ENCODE measurements at places on chromosomes 4 and X.

DNA sequence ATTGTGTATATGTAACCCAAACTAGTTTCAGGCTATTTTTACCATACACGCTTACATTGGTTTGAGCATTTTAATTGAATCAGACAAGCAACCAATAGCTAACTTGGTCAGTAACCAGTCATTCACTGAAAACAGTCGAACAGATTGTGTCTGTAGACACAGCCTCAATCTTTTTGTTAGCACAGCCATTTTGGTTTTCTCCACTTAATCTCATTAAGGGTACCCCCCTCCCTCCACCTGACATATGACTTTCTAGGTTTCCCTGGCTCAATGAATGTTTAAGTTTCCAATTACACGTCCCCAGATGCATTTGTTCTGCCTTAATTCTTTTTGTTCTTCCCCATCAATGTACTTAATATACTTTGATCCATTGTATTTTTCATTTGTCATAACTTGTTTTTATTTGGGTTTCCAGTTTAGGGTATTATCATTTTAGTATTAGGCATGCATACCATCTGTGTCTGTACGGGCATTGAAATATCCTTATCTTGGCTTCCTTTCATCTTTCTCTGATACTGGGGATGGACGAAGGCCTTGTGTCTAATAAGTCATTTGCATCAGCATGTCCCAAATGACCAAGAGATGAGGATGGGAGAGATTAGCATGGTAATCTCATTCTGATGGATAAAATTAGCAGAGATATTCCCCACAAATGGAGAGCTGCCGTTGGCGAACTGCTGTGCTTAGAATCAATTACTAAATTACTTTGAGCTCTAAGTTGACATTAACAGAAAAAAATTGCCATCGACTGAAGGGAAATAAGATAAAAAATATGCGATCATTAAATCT is 35.9 kb upstream of the PHOX2B start:
- DNase-seq = no peak

GRCh38 chr4:98784947-98785706 is 126.7 kb upstream of the TSPAN5 start:
- DNase-seq = no peak

DNA sequence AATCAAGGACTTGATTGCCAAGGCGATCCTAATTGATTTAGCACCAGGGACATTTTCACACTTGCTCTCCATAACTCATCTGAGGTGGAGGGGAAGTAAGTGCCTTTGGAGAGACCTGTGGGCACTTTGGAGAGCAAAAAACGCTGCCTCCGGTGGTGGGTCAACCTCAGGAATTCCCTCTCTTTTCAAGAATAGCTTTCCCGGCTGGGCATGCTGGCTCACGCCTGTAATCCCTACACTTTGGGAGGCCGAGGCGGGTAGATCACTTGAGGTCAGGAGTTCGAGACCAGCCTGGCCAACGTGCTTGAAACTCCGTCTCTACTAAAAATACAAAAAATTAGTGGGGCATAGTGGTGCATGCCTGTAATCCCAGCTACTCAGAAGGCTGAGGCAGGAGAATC is 49.2 kb downstream of the PRPS1 start:
- DNase-seq = no peak

GRCh38 chr4:53168228-53168627 is 197.6 kb downstream of the SCFD2 start:
- DNase-seq = no peak

- no peak for DNase-seq
Measured at GRCh38 chr4:154574311-154574710, 11.5 kb downstream of the FGB start.

- DNase-seq = no peak
Measured at GRCh38 chrX:141638550-141638949, 49.0 kb downstream of the SPANXA2 start.

DNA sequence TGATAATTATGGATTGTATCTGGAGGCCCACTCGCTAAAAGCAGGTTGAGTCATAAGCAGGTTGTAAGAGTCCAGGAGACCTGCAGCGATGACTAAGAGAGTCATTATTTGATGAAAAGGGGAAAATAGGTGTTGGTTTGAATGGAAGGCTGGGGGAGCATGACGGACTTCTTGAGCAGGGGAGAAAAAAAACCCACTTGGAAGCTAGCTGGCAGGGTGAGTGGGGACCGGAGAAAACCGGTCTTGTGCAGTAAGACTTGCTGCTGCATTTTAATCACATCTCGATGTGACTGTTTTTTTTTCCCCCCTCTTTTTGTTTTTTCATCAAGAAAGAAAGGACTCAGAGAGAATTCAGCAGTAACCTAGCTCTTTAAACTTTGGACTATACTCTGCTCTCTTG is 90.0 kb downstream of the IGSF1 start:
- DNase-seq = no peak

- DNase-seq = no peak
Measured at GRCh38 chr4:72006586-72006985, 25.2 kb upstream of the NPFFR2 start.

DNA sequence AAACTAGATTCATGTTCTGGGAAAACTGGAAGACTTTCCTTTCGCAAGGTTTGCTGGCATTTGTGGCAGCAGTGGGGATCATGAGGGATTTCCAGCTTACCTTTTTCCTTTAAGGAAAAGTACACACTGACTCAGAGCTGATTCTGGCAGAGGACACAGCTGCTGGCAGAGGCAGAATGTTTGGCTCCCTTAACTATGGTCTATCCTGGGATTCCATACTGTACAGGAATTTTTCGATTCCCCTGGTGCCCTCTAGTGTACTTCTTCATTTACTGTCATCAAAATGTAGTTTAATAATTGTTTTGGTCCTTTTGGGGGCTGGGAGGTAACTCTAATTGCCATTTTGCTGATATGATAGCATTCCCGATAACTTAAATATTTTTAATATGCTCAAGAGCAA is 152.7 kb downstream of the GABRG1 start:
- no peak for DNase-seq

DNA sequence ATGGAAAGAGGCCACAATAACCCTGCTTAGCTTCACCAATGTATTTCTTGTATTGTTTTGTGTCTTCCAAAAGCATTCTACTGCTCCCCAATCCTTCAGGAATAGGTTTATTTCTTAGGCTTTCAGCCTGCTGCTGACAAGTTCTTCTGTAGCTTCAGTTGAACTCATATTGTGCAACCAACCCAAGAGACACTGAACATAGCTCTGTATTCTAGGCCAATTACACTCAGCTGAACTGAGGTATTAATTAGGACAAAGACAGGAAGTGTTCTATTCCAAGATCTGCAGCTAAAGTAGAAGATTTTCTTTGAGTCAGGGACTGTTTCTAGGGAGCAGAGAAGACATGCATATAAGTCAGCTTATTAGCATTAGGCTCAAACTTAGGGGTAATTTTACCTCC is 151.8 kb downstream of the LHFPL1 start:
- DNase-seq = no peak

- no peak for DNase-seq
Measured at GRCh38 chrX:14573161-14573560, 43.8 kb downstream of the GLRA2 start.

DNA sequence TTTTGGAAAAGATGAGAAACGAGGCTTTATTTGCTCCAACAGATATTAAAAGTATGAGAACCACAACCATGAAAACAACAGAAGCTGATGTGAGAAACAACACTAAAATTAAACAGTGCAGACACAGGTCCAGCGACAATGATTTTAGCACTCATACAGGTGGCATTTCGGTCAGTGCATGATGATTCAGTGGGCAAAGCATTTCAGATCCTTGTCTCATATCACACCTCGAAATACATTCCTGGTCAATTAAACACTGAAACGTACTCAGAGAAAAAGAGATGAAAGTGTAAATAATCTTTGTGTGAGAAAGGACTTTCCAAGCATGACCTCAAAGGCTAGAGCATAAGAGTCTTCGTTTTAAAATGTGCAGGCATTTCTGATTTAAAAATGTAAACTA is 85.2 kb downstream of the ACOX3 start:
- no peak for DNase-seq

DNA sequence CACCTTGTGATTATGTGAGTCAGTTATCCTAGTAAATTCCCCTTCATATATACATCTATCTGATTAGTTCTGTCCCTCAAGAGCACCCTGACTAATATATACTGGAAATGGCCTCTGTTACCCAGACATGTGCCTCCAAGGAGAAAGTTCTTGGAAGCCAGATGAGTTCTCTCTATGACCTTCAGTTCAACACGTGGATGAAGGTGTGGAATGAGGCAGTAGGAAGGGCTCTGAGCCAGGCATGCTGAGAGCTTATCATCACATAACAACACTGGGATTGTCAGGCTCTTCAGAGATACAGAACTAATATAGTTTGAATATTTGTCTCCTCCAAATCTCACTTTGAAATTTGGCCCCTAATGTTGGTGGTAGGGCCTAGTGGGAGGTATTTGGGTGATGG is 44.4 kb upstream of the DHRSX start:
- DNase-seq = no peak

GRCh38 chrX:40107291-40108161 is 9.8 kb upstream of the BCOR start:
- no peak for DNase-seq

DNA sequence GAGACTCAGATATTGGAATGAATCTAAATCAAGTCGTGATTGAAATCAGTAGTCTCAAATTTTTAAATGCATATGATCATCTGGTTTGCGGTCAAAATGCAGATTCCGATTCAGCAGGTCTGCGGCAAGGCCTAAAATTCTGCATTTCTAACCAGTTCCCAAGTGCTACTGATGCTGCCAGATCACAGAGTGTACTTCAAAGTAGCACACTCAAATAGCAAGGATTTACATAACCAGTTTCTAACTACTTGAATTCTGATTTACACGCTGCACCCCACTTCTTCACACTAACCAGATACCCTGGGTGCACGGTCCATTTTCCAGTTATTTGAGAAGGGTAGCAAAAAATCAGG is 752 bp downstream of the MBTPS2 start:
- DNase-seq = peak; percentile 3

DNA sequence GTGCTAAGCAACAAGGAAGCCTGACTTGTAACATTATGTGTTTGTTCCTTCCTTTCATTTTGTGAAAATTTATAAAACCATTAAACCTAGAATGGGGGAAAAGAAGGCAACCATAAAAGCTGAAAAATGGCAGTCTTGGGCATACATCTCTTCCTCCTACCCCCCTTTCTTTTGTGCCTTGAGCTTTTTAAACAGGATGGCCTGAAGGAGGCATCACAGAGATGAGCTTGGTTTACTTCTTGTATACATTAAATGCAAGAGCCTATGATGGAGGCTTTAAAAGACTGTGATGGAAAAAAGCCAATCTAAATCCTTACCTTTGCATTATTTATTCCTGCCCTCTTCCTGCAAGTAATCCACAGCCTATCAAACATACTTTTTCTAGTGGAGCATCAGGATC is 36.2 kb upstream of the ADH7 start:
- no peak for DNase-seq

GRCh38 chrX:17829566-17829965 is 31.5 kb downstream of the RAI2 start:
- no peak for DNase-seq

DNA sequence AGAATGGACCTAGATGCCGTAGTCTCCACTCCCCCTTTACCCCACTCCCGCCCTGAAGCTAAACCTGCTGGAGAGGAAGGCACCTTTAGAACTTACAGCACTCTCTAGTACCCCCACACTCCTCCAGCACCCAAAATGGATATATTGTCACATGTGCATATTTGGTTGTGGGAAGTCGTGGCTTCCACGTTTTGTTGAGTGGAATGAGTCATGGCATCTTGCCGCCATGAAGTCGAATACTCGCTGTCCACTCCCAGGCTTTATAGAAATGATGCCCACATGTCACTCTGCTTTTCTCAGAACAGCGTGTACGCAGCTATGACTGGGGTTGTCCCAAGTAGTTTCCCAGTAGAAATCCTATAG is 545 bp downstream of the ABCE1 start:
- DNase-seq = peak; percentile 51

DNA sequence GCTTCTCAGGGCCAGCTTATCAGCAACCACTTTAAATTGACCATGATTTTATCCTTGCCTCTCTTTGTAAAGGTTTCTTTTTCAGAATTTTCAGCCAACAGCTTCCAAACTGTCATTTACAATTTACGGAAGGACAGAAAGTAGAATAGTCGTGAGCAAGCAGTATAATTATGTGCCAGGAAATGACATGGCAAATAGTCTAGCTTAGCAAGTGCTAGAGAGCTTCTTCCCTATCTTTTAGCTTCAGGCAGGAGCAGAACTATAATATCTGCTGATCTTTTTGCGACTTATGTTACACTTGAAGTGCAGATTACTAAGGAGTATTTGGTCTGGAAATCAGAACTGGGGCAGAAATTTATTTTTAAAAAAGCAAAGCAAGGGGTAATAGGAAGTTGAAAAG is 123.0 kb upstream of the AP1S2 start:
- no peak for DNase-seq

- DNase-seq = no peak
Measured at GRCh38 chr4:56086073-56086541, 137.4 kb downstream of the CEP135 start.

DNA sequence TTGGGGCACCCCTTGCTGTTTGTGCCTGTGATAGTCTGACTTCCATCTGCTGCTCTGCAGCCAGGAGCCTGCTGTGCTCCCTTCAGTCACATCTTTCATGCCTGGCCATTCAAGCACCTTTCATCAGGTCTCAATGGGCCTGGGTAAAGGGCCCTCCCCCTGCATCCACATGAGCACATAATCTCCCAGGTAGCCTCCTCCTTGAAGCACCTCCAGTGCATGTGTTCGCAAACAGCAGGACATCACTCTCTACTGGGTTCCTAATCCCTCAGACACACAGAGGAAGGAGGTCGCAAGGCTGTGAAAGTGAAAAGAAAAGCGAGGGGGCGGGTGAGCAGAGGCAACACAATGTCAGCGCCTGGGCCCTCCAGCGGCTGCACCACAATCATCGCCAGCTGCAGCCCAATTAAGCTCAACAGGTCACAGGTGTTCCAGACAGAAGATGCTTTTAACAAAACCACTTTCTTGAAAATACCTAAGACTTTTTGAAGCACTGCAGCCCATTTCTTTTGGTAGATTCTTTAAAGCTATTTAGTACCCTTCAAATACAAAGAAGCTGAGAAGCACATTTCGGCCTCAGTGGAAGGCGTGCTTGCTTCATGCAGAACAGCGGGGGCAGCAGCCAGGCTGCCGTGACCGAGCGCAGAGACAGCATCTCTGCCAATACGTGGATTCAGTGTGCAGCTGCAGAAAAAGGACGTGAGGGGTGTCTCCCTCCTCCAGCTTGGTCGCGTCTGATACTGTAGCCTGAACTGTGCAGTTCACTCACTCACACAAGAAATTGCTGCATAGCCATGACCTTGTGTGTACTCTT is 92.2 kb upstream of the SPRY1 start:
- no peak for DNase-seq

Data from CD4-positive, alpha-beta T cell treated with Interleukin-12 subunit alpha and Interleukin-12 subunit beta, for 1 hour (primary cell).